ENCODE measurements at places on chromosomes 2 and 18.

DNA sequence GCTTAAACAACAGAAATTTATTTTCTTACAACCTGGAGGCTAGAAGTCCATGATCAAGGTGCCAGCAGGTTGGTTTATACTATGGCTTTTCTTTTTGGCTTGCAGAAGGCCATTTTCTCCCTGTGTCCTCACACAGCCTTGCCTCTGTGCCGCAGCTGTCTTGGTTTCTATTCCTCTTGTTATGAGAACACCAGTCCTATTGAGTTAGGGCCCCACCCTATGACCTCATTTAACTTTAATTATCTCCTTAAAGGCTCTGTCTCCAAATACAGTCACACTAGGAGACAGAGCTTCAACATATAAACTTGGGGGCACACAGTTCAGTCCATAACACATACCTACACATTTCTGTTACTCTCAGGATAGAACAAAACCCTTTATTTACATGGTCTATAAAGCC is 17.3 kb upstream of the RHOB start:
- no peak for DNase-seq

- DNase-seq: no peak
These were observed 1583.6 kb upstream of the TMEFF2 start for GRCh38 chr2:193778293-193778692.

GRCh38 chr2:139495851-139496250 is 715.7 kb upstream of the NXPH2 start:
- DNase-seq: no peak

- DNase-seq: no peak
These were observed 400.6 kb downstream of the THSD7B start for GRCh38 chr2:137165968-137166367.

- peak; percentile 64 for DNase-seq
These were observed 30.1 kb downstream of the IGFBP5 start for GRCh38 chr2:216665242-216665641.

- DNase-seq: no peak
These were observed 13.4 kb downstream of the SERPINB7 start for GRCh38 chr18:63788447-63789096.

- no peak for DNase-seq
These were observed 783.7 kb upstream of the TMEFF2 start for GRCh38 chr2:192978395-192978794.

- no peak for DNase-seq
These were observed 1.2 kb upstream of the GPR39 start for GRCh38 chr2:132415256-132415914.

GRCh38 chr2:212294816-212295215 is 243.8 kb downstream of the ERBB4 start:
- DNase-seq: no peak

DNA sequence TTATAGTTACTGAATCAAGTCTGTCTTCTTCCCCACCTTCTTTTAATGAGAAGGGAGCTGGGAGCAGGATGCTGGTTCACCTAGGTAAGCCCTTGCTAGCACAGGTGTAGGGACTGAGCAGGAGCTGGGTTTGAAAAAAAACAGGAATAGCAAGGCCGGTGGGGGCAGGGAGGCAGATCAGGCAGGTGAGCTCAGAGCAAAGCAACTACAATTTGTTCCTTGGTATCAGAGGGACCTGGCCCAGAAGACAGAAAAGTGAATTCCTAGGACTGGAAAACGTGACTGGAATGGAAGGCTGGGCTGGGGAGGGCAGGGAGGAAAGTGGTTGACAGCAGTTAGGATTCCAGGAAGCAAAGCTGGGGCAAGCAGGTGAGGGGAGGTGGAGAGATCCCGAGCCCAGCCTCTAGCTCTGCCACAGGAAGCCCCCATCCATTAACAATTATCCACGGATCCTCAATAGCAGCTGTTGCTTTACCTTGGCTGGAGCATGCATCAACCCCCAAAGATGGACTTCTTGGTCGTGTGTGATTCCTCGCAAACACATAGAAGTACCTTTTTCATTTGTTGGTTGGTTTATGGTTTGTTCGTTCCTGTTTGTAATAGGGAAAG is 118.4 kb downstream of the LNPK start:
- no peak for DNase-seq

GRCh38 chr2:154291927-154292326 is 406.6 kb upstream of the KCNJ3 start:
- no peak for DNase-seq

GRCh38 chr2:231409776-231410175 is 14.3 kb downstream of the B3GNT7 start:
- DNase-seq: peak; percentile 83

GRCh38 chr2:67642046-67642382 is 244.9 kb downstream of the ETAA1 start:
- peak; percentile 17 for DNase-seq

DNA sequence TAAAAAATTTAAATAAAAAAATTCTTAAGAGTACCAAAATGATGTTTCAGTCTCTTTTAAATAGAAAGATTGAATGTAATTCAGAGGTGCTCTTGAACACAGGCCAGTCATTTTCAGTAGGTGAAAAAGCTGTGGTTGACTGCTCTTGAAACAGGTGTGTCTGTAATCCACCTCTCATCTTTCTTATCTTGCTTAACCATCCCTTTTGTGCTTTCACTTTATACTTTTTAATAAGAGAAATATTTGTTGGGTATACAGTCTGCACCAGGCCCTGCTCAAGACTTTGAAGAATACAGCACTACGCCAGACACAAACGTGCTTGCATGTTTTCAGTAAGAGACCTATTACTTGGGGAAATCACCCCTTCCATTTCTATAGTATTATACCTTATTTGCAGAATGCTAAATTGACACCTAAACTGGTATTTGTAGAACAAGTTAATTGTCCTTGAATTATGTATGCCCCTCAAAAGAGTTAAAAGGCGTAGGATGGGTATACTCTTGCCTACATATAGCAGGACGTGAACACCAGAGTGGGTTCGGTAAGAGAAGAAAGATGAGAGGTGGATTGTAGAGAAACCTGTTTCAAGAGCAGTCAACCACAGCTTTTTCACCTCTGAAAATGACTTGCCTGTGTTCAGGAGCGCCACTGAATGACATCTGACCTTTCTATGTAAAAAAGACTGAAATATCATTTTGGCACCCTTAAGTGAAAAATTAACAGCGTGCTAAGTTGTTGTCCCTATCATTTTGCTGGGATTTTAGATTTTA is 4.0 kb upstream of the RTN4 start:
- DNase-seq: no peak

- no peak for DNase-seq
These were observed 283.3 kb downstream of the NRXN1 start for GRCh38 chr2:50748671-50749070.

GRCh38 chr2:38381381-38382143 is 4.5 kb upstream of the ATL2 start:
- DNase-seq: no peak

- no peak for DNase-seq
These were observed 65.7 kb downstream of the MEP1B start for GRCh38 chr18:32255570-32255969.

GRCh38 chr2:17125989-17126620 is 392.1 kb downstream of the RAD51AP2 start:
- DNase-seq: no peak

DNA sequence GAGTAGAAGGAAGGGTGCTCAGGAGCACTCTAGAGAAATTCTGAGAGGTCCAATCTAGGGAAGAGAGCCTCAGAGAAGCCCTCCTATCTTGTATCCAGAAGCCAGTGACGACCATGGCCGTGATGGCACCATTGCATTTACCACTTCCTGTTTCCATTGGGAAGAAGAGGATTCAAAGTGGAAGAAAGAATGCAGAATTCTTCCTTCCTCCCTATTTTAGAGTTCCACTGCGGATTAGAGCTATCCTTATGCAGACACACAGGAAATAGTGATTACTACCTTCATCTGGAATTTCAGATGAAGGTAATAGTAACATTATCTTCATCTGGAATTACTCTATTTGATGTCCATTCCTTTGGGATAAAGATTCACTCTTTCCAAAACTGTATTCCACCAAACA is 45.6 kb upstream of the PCBP1 start:
- DNase-seq: no peak

DNA sequence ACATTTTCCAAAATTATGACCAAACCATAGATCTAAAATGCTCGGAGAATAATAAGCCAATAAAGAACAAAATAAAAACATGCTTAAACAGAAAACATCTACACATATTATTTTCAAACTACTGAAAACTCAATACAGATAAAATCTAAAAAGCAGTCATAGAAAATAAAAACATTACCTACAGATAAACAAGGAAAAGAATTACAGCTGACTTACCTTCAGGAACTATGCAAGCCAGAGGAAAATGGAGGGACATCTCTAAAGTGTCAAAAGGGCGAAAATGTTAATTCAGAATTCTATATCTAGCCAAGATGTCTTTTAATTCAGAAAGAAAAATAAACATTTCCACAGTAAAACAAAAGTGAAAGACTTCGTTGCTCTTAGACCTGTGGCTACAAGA is 112.9 kb upstream of the GYPC start:
- DNase-seq: no peak

DNA sequence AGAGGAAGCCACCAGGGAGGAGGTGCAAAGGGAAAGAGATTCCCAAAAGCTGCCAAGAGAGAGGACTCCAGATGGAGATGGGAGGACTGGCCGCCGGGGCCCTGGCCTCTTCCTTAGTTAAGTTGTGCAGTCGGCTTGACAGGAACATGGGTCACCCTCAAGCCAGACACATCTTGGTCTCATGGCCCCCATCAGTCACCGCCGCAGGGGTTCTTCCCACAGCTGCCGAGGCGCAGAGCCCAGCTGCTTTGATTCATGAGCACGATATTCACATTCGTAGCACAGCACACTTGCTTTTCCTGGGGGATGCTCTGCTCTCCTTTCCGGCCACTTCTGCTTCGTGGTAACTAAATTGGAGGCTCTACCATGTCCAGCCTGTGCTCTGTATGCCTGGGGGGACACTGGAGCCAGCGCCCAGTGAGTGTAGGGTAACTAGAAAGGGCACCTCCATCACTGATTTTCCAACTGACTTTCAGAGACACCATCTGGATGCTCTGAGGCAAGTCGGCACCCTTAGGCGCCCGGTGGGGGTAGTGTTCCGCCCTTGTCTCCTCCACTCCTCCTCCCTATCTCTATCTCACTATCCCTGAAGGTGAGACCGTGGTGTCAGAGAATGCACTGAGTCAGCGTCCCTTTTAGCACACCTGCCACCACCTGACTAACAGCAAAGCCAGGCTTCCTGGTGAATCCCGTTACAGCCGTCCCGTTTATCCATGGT is 13.3 kb downstream of the TWIST2 start:
- no peak for DNase-seq

- DNase-seq: no peak
These were observed 114.3 kb downstream of the TPGS2 start for GRCh38 chr18:36714476-36714875.

GRCh38 chr2:23592898-23593751 is 208.1 kb downstream of the KLHL29 start:
- no peak for DNase-seq

GRCh38 chr18:21680161-21680560 is 24.4 kb downstream of the ABHD3 start:
- no peak for DNase-seq

- no peak for DNase-seq
These were observed 69.8 kb upstream of the CDKL4 start for GRCh38 chr2:39313575-39313974.

DNA sequence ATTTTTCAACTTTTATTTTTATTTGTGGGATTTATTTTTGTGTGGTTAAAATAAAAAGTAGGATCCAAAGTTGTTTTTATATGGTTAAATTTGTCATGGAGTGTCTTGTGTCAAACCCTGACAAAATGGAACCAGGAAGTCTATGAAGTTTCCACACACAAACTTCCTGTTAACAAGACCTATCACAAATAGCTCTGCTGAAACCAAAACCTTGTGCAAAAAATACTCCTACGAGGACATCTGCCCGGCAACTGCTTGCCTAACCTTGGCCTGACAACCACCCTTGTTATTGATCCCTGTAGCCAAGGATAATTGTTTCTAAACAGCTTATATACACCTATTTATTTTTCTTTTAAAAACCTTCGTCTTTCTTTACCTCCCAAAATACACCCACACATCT is 389.6 kb downstream of the TRIB2 start:
- DNase-seq: no peak

GRCh38 chr2:124026503-124026902 is 1.4 kb downstream of the CNTNAP5 start:
- no peak for DNase-seq

DNA sequence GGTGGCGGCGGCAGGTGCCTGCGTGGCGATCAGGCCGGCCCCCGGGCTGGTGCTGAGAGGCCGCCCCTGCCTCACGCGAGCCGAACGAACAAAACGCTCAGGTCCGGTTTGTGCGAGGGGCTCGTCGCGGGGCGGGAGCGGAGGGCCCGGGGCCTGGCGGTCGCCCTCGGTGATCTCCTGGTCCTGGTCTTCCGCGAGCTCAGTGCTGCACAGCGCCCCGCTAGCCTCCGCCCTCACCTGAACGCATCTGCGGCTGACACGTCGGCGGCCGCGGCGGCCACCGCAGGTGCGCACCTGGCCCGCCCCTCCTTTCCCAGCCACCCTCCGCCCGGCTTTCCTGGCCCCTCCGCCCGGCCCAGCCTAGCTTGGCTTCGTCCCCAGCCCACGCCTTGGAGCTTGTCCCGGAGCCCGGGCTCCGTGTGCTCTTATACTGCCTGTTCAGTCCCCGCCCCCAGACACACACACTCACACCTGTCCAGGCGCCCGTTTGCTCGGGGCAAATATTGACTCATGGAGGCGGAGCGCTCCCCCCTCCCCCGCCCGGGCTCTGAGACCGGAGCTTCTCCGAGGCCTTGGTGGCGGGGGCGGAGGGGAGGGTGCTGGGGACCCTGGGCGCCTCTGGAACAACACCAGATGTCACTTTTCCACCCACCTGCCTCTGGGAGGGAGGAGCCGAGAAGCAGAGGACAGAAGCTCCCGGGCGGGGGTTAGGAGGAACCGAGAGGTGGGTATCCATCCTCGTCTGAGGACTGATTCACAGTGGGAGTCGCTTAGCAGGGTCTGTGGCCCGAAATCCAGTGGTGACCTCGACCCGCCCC is 8.6 kb upstream of the CRYBA2 start:
- peak; percentile 80 for DNase-seq

DNA sequence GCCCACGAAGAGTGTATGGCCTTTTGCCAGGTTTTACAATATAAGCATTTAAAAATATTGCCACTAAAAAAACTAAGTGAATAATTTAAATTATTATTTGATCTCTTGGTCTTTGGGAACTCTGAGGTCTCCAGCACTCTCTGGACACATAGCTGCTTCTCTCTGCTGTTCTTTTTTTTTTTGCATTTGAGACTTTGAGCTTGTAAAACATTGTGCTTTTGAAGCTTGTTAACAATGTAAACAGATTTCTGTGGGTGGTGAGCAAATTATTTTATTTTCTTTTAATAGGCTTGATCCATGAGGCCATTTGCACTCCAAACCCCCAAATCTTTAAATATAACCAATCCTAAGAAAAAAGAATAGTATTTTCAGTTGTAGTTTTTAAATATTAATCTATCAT is 42.0 kb downstream of the DCAF17 start:
- no peak for DNase-seq

DNA sequence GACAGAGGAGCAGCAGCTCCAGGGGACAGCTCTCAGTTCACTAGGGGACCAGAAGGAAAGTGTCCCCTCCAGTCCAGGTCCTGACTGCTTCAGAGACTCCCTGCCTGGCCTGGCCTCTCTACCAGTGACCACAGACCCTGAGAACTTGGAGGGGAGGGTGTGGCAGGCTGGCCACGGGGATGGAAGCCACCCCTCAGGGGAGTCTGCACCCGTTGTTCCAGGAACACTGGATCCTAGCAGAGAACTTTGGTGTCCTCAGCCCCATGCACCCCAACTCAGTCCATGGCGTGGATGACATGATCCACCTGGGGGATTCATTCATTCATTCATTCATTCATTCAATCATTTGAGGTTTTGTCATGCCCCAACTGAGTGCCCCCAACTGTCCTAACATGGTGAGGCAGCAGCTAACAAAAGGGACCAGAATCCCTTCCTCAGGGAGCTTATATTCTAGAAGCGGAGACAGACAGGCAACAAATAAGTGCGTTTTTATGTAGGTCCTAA is 31.9 kb downstream of the MYO7B start:
- no peak for DNase-seq

Data from mucosa of gallbladder (tissue), 1 donor.